NK-92 treated with Interleukin-12 subunit alpha and Interleukin-12 subunit beta, amount 100 ng/mL, for 24 hours (cell line): ENCODE measurements at places on chromosomes 12 and 14.

- DNase-seq = no peak
Measured at GRCh38 chr12:117000316-117000715, 89.6 kb downstream of the FBXW8 start.

DNA sequence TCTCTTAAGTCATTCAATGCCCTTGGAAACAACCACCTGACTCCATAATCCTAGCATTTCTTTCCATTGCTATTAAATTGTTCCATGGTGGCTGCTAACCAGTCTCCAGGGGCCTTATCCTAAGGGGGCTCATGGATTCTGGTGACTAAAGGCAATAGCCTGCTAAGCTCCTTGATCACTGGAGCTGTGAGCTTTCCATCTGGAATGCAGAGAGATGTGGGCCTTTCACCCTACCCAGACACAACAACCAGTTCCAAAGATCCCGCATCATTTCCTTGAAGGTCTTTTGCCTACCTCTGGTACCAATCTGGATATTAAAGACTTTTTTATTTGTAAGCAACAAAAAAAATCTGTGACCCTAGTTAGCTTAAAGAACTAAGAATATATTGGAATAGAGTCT lies 32.9 kb downstream of the NDUFA12 start:
- no peak for DNase-seq

DNA sequence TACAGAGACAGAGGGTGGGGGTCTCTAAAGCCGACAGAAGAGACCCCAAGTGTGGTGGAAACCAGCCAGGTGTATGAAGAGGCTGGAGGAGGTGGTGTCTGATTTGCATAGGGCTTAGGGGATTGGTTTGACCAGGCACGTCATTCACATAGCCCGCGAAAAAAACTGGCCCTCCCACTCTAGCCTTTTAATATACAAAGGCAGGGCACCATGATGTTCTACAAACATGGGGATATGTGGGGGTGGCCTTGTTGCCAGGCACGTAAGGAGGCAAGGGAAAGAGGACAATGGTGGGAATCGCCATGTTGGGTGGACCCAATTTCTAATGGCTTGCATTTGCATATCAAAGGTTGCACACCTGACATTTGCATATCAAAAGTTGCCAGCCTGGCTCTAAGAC lies 13.2 kb downstream of the LALBA start:
- DNase-seq = no peak

DNA sequence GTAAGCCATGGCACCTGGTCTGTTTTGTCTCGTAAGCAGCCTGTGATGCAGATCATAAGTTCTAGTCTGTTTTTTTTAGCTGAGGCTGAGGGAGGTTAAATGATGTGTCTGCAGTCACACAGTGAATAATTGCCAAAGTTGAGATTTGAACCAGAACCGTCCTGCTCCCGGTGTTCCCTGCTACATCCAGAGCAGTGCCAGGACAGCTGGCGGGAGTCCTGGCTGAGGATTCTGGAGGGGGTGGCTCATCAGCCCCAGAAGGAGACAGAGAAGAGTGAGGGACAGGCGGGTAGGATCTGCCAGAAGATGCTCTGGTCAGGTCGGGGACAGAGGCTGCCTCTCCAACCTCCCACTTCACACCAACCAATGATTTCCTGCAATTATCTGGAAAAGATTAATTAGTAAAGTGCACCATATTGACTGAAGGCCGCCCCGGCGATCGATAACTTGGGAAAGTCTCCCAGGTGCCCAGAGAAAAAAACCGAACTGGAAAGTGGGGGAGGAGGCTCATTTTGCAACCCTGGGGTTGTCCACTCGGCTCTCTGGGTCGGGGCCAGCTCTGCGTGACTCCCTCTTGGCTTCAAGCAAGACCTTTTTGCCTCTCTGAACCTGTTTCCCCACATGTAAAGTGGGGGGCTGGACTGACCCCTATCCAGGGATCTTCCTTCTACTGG lies 42.1 kb downstream of the MVK start:
- no peak for DNase-seq

GRCh38 chr12:42961395-42961794 lies 371.8 kb upstream of the PRICKLE1 start:
- DNase-seq = no peak

DNA sequence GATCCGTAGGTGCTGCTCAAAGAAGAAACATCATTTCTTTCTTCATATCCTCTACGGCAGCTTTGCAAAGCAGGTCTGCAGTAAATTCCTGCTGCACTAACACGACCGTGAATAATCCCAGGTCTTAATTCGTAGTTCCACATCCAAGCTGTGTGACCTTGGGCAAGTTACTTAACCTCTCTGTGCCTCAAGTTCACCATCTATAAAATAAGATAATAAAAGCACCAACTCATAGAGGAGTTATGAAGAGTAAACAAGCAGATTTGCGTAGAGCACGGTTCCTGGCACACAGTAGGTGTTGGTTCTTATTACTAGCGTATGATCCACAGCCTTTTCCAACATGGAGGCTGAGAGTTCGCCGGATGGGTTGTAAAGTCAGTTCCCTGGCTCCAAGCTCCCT lies 3.6 kb downstream of the NCOR2 start:
- DNase-seq = no peak

DNA sequence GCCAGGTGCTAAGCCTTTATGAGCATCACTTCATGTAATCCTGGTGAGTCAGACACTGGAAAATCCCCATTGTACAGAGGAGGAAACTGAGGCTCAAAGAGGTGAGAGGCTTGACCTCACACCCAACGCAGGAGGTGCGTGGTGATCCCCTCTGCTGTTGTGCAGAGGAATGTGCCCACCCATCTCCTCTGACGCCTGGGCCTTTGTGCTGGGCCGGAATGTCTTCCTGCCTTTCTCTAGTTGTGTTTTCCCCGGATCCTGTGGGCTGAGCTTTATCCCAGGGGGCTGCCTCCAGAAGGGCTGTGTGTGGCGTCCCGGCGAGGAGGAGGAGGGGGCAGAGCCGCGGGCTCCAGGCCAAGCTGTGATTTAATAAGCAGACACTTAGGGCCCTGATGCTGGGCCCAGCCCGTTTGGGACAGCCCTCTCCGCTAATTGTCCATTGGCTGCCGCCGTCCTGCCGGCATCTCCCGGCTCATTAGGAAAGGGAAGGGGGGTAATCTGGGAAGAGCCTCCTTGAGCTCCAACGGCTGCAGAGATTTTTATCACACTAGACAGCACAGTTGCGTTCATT lies 653.6 kb downstream of the MED13L start:
- DNase-seq = no peak

DNA sequence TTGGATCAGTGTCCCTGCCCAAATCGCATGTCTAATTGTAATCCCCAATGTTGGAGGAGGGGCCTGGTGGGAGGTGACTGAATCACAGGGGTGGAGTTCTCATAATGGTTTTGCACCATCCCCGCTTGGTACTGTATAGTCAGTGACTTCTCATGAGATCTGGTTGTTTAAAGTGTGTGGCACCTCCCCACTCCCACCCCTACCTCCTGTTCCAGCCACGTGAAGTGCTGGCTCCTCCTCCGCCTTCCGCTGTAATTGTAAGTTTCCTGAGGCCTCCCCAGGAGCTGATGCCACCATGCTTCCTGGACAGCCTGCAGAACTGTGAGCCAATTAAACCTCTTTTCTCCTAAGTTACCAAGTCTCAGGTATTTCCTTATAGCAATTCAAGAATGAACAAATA lies 67.2 kb downstream of the FERMT2 start:
- no peak for DNase-seq

DNA sequence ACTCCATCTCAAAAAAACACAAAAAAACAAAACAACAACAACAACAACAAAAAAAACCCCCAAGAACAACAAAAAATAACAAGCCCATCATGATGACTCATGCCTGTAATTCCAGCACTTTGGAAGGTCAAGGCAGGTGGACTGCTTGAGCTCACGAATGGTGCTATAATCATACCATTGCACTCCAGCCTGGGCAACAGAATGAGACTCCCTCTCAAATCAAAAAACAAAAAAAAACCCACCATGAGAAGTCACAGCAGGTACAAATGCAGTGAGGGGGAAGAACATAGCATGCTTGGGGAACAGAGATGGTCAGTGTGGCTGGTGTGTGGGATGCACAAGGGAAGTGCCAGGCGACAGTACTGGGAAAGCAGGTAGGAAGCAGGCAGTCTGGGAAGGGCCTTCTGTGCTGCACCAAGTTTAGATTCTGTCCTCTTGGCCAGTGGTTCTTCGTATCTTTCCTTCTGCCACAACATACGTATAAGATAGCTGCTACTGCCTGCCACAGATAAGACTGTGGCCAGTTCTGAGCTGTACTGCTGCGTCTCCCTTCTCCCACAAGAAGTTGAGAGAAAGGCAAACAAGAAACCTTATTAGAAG lies 28.0 kb downstream of the ATG14 start:
- no peak for DNase-seq

DNA sequence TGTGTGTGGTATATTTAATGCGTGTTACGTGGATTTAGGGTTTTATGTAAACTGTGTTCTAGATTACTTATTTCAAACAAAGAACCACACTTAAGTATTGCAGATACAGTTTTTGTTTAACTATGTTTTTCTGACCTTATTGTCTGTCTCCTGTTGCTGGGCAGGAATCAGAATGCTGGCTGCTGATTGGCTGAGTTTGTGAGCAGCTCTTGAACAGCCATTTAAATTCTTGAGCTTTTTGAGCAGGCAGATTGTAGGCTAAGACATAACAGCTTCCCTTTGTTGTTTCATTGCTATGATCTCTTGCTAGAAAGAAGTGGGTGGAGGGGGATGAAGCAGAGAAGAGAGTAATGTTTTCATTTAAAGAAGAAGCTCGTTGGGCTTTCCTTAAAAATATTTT lies 52.2 kb downstream of the ATF7IP start:
- DNase-seq = no peak
